Epithelial cell of proximal tubule (primary cell): ENCODE measurements at places on chromosomes 6 and 20. TPM values are rescaled to one million over a fixed set of nuclear protein-coding genes. Genes with fewer than 3 reads are reported as not detected.

GRCh38 chr20:9070304-9070703, 1.4 kb downstream of the PLCB4 start:
- no peak for DNase-seq

DNA sequence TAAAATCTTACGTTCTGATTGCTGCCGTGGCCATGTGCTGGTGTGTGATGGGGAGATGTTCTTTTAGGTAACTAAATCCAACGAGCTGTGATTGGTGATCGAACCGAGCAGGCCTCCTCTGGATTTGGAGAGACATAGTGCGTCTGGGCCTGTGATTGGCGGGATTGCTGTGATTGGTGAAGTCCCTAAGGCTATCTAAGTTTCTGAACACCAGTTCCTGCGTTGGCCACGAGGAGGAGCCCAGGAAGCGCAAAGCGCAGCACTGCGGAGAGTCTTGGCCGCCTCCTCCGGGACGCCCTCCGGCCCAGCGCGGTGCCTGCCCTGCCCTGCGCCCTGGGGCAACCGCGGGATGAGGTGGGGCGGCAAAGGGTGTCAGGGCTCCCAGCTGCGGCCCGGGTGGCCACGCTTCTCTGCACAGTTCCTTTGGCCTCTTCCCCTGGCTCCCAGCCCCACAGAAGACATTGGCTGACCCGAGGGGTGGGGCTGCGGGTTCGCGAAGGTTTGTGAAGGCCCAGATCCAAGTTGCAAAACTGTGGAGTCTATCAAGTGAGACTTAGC, 33.0 kb downstream of the HNF4A start:
- DNase-seq = no peak

- DNase-seq = no peak
These were observed 9.9 kb downstream of the ATXN1 start for GRCh38 chr6:16751251-16751946.

DNA sequence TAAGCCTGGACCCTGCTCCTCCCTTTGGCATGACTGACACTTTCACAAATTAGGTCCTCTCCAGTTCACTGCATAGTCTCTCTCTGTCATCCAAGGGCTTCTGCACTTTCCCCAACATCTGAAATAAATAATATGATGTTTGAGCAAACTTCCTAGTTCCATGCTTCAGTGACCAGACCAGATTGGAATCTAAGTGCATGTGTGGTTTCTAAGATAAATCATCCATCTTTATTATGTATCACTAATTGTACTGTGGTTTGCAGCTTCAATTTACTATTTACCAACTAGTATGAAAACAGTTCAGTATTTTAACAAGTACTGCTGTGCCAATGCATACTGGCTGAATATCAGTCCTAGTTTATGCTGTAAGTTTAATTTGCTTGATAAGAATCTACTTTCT, 18.7 kb downstream of the SESN1 start:
- no peak for DNase-seq

DNA sequence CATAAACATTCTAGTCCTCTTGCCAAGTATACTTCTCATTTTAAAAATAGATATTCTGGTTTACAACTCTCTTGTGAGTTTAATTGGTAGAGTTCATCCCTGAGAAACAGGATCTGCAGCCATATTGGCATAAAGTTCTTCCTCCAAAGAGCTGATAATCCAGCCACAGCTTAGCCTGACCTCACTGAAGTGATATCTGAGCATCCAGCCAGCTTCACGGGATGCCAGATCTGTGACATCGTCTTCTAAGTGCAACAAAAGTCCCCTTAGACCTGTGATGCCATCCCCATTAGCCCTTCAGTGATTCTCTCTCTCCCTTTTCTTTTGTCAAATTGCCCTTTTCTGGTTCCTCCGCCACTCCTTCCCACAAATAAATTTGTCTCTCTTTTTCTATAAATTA, 180.6 kb upstream of the STXBP5 start:
- no peak for DNase-seq

- DNase-seq = peak; percentile 84
These were observed 249.0 kb upstream of the OPRM1 start for GRCh38 chr6:153790048-153790447.

DNA sequence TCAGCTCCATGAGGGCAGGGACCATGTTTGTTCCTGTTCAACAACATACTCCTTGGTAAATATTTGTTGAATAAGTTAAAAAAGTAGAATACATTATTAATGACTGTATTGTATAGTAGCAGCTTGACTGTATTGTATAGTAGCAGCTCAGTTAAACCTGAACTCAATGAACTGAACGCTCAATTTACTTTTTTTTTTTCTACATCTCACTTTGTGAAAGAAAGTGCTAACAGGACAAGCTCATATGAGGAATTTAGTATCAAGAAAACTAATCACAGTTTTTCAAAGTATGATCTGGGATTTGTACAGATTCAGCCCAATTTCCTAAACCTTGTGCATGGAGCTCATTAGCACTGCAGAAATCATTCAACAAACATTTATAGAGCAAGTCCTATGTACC, 38.8 kb upstream of the NR2E1 start:
- no peak for DNase-seq

GRCh38 chr20:3383878-3384495, 23.5 kb downstream of the DNAAF9 start:
- no peak for DNase-seq

- no peak for DNase-seq
These were observed 494.8 kb upstream of the MAN1A1 start for GRCh38 chr6:119844387-119844786.

GRCh38 chr6:157471077-157471686, 90.2 kb downstream of the ZDHHC14 start:
- no peak for DNase-seq

- no peak for DNase-seq
These were observed at the start of gene ZBTB46 for GRCh38 chr20:63830841-63831588. ZBTB46 (minus strand) TSS chr20:63831264; CDS start chr20:63790757, 40,507 bp downstream.

DNA sequence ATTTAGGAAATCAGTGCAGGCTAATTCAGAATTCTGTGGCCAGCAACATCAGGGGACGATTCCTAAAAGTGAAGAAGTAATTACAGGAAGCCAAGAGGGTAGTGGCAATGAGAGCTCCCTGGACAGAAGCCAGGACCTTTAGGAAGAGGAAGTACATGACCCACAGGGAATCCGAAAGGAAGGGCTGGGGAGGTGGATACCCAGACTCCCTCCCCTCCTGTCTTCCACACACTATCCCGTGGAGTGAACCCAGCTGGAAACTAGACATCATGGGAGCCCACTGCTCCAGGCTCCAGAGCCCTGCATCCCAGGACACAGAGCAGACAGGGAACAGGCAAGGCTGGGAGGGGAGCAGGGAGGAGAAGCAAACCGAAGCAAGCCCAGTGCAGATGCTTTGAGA, 83.0 kb downstream of the SNX5 start:
- DNase-seq = no peak

GRCh38 chr20:44717986-44718385, 2.8 kb downstream of the CCN5 start:
- no peak for DNase-seq

DNA sequence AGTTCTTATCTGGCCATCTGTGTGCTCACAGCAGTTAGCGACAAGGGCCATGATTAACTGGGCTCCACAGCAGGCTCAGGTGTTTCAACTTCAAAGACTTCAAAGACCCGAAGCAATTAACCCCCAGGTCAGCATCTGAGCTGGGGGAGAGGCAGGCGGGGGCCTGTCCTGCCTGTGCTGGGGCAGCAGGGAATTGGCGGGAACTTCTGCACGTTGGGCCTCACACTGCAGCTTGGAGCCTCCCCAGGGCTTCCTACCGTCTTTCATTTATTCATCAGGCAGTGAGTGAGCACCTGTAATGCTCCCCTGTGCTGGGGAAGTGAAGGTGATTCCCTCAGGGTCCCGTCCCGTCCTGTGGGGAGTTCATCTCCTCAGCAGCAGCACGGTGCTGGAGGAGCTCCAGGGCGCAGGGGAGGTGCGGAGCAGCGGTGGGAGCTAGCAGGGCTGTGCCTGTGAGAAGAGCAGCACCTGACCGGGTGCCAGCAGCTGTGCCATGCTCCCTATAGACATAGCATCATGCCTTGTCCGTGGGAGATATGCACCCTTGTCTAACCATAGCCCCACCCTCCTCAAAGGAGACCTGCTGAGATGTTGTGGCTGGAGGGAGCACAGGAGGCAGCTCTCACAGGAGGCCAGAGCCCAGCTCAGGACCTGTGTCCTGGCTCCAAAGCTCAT, 51.8 kb upstream of the FRMD1 start:
- DNase-seq = no peak

GRCh38 chr6:15076565-15076964, 169.3 kb upstream of the JARID2 start:
- no peak for DNase-seq

GRCh38 chr6:19837511-19838441, 606 bp downstream of the ID4 start:
- DNase-seq = no peak

DNA sequence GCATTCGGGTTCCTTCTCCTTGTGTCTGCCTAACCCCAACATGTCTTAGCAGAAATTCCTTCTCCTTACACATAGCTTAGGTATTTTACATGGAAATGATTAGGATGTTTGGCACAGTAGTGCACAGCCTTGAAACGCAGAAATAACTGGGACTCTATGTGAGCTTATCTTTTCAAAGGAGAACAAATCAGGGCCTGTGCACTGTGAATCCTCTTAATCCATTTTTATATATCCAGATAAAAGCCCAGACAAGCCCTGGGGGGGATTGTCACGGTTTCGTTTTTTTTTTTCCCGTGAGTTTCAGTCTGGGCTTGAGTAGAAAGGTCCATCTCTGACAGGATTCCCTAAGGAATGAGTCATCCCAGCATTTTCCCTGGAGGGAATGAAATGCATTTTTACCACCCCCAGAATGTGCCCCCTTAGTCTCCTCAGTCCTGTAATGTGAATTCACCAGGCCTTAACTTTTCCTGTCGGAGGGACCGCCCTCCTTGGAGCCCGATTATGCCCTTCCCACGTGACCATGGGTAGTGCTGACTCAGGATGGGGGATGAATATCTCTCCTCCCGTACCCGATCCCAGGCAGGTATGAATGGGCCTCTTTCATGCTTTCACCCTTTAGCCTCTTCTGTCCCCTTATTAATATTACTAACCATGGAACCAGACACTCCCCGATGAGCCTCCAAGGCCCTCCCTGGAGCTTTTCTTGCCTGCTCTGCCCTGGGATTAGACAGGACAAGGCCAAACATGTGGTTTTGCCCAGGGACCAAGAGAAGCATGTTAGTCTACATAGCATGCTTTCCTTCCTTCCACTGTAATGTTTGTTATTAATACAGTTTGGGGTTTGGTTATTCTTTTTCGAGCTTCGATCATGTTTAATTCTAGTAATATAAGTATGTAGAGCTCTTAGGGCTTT, 23.9 kb upstream of the NAA20 start:
- no peak for DNase-seq

- DNase-seq = no peak
These were observed 262.7 kb upstream of the TCF21 start for GRCh38 chr6:133626096-133626666.

DNA sequence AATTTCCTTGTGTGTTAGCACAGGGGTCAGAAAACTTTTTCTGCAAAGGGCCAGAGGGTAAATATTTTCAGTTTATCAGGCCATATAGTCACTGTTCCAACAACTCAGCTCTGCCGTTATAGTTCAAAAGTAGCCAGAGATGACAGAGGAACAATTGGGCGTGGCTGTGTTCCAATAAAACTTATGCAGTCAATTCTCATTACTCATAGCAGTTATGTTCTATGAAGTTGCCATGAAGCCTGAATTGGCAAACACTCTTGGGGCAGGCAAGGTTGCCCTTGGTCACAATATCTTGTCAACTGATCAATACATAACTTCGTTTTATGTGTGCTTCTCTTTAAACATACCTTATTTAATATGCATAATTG, 304.2 kb downstream of the TFAP2C start:
- no peak for DNase-seq

DNA sequence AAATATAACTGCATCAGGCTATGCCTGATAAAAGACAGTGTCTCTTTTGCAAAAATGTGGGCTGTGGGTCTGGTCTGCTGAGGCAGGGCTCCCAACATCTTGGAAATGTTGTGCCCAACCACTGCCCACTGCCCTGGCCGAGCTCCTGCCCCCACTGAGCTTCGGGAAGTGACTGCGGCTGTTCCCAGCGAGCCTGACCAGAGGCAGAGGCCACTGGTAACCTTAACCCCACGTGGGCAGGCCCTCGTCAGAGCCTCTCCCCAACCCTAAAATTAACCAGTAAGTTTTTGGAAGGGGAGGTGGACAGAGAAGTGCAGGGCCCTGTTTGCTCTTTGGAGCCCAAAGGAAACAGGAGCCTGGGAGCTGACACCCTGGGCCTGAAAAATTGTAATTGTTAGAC, 225.9 kb downstream of the MAFB start:
- no peak for DNase-seq

DNA sequence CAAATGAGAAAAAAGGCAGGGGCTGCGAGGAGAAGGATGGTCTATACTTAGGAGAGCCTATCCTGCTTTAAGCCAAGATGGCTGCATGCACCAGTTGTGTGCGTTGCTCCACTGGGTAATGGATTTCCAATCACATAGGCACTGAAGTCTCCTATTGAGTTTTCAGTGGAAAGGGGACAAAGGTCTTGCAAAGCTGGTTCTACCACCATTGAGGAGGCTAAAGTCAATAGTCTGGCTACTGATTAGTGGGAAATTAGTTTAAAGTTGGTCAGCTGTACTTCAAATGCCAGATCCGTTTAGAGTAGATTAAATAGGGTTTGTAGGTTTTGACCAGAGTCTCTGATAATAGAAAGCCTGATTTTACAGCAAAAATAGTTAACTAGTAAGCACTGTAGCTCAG, 104.9 kb downstream of the SESN1 start:
- DNase-seq = no peak

- DNase-seq = peak; percentile 91
These were observed 30.8 kb upstream of the FILIP1 start for GRCh38 chr6:75524322-75524972.

- DNase-seq = no peak
These were observed 81.7 kb upstream of the NFATC2 start for GRCh38 chr20:51624157-51624731.

- no peak for DNase-seq
These were observed 666 bp downstream of the TPD52L1 start for GRCh38 chr6:125154118-125154760.

Gene MAP7
- total RNA-seq = 12.9 and 16.1 TPM in 2 replicates

Gene SDCBP2
- total RNA-seq = 2.8 and 5.1 TPM in 2 replicates

Gene NDUFAF5
- total RNA-seq = 21.4 and 23.8 TPM in 2 replicates

Gene ZNF831
- total RNA-seq = not detected in 2 replicates

Gene C6orf52
- total RNA-seq = 2.5 TPM in 1 of 2 replicates, not detected in the other

Gene FGD2
- not detected in 2 replicates for total RNA-seq

Gene REV3L
- total RNA-seq = 8.2 and 14.2 TPM in 2 replicates

Gene ID4
- total RNA-seq = 7.0 and 17.8 TPM in 2 replicates

Gene TRIM31
- total RNA-seq = not detected in 2 replicates

Gene ANKRD66
- not detected in 2 replicates for total RNA-seq

Gene DEF6
- 4.2 and 6.0 TPM in 2 replicates for total RNA-seq

Gene IL17A
- not detected in 2 replicates for total RNA-seq
